Cardiac fibroblast (primary cell): ENCODE measurements at places on chromosomes 4 and X.

GRCh38 chrX:49082271-49082871 lies 2.7 kb upstream of the WDR45 start:
- DNase-seq: no peak

GRCh38 chrX:77977095-77977494 lies 7.7 kb upstream of the PGAM4 start:
- no peak for DNase-seq

DNA sequence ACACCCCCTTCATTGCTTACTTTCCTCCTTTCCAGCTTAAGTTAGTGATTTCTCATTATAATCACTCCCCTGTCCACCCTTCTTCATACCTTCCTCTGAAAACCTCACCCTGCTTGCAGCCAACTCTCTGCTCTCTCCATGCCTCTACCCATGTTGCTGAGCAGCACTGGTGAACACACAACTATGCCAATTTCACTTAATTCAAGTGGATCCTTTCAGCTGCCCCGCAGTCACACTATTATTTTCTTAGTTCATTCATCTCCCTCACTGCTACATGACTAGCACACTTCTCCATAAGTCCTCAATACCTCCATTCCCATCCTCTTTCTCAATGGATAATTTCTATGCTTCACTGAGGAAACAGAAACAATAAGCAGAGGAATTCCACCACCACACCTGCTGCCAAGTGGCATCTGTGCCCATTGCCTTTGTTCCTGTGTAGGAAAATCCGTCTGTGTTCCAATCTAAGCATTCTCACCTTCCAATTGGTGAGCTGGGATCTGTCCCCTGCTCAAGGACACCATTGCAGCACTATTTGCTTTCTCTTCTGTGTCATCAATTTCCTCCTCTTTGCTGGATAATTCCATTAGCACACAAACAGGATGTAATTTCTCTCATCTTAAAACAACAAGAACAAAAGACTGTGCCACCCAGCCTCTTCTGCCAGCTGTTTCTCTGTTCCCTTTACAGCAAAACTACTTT lies 25.2 kb upstream of the PRSS48 start:
- no peak for DNase-seq

DNA sequence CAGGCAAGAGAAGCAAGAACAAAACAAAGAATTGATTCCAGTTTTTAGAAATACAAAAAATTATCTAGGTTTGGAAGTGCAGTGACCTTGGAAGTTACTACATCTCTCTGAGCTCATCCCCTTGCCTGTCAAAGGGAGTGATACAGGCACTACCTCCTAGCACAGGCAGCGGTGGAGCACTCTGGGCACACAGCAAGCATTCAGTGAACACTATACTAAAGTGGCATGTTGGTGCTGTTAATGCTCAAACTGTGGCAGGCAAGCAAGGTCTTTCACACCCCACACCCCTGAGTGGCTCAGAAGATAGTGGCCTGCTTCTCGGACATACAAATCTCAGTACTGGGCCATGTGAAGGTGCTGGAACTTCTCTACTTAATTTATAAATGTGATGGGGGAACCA lies 51.2 kb downstream of the DRD5 start:
- DNase-seq: no peak

DNA sequence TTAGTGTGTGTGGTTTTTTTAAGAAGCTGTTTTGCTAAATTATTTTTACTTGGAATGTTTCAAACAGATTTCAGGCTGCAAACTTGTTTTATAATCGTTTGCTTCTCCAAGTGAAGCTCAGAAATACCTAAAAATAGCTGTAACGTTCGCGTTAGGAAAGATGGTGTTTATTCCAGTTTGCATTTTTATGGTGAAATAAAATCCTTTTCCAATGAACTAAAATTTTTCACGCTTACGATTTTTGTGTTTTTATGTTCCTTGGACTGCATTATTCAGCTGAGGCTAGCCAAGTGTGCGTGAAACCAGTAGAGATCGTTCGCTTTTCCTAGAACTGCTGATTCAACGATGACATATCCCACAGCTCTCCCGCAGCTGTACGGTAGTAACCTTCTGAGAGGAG lies 10.9 kb downstream of the AKAP17A start:
- DNase-seq: no peak

- DNase-seq: peak; percentile 70
These were observed 1646.4 kb upstream of the ADGRL3 start for GRCh38 chr4:59553721-59554091.
